GM13976 (cell line): ENCODE measurements at places on chromosomes 3 and 15.

DNA sequence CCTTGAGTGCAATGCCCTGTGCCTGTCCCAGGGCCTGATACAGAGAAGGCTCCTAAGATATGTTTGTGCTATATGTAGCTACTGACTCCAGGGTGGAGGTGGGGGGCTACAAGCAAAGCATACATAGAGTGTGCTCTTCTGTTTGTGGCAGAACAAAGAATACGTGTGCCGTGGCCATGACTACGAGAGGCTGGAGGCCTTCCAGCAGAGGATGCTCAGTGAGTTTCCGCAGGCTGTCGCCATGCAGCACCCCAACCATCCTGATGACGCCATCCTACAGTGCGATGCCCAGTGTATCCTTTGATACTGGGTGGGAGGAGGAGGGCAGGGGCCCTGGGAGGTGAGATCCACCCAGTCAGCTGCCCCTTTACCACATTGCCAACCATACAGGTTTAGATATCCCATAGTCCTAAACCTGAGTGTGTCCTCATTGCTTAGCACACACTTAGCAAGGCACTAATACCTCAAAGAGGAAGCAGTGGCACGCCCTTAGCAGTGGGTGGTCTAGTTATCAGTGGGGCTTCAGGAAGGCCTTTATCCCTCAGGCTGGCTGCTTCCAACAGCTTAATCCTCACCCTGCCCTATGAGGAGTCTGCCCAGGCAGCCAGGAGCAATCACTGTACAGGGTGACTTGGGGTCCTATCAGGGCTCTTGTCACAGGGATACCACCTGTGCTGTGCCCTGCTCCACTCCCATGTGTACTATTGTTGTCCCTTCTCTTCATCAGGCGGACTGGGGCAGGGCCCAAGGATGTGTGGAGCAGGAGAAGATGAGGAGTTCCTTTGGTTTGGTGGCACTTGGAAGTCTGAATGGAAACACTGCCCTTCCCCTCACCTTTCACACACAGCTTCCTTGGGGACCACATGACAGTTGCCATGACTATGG is 30.1 kb upstream of the MANF start:
- no peak for DNase-seq

DNA sequence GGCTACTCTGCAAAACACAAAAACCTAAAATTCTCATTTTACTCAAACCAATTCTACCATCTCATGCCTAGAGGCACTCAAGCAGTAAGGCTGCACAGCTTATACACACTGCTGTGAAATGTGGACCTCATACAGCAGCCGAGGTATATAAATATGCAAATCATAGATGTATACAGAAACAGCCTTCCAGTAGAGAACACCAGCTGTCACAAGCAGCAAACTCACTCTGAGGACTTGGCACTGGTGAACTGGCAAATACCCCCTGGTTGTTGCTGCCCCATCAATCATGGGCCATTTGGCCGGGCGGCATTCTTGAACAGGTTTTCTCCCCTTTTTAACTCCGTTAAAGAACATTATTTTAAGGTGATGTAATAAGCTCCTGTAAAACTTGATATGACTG is 378.0 kb downstream of the LSAMP start:
- DNase-seq: no peak

GRCh38 chr15:83372434-83372891 is 74.7 kb upstream of the SH3GL3 start:
- DNase-seq: no peak

DNA sequence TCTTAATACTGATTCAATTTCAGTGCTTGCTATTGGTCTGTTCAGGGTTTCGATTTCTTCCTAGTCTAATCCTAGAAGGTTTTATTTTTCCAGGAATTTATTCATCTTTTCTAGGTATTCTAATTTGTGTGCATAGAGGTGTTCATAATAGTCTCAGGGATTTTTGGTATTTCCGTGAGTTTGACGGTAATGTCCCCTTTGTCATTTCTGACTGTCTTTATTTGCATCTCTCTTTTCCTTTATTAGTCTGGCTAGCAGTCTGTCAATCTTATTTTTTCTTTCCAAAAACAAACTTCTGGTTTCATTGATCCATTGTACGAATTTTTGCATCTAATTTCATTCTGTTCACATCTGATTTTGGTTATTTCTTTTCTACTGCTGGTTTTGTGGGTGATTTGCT is 35.2 kb upstream of the CD200R1L start:
- no peak for DNase-seq

- DNase-seq: no peak
Observed at GRCh38 chr15:57031605-57032004, 113.2 kb downstream of the TCF12 start.

- DNase-seq: no peak
Observed at GRCh38 chr3:111764645-111765091, 94.4 kb upstream of the PHLDB2 start.

GRCh38 chr15:59174835-59175831 is 31.5 kb upstream of the LDHAL6B start:
- peak; percentile 58 for DNase-seq

DNA sequence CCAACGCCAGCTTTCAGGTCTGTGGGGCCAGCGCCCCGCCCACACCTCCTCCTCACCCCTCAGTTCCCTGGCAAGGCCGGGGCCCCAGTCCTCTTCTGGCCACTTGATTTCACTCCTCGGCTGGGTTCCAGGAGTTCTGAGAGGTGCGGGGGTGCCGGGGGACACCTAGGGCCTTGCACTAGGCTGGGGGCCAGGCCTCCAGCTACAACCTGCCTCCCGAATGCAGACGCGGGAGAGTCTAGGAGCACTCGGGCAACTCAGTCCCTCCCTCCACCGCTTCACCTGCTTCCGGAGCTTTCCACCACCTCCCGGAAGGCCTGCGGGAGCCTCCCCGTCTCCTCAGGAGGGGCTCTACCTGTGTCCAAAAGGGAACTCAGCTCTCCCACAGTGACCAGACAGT is 35.6 kb downstream of the TNK2 start:
- DNase-seq: no peak

- DNase-seq: no peak
Observed at GRCh38 chr3:133531981-133532380, 41.5 kb upstream of the CDV3 start.

DNA sequence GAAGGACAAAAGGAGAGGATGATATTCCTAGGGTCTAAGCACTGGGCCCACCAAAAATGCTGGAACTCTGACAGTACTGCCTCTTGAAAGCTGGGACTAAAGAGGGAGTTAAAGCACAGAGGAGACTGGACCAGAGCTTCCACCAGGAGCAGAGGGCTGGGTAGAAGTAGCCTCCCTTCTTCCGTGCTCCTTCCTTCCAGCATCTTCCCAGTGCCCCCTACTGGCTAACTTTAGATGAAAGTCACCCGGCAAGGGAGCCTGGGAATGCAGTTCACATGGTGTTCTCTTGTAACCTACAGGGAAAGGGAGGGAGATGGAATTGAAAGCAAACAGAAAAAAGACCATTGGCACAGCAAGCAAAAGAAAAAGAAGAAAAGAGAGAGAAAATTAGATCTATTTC is 106.1 kb upstream of the COL8A1 start:
- DNase-seq: peak; percentile 20

DNA sequence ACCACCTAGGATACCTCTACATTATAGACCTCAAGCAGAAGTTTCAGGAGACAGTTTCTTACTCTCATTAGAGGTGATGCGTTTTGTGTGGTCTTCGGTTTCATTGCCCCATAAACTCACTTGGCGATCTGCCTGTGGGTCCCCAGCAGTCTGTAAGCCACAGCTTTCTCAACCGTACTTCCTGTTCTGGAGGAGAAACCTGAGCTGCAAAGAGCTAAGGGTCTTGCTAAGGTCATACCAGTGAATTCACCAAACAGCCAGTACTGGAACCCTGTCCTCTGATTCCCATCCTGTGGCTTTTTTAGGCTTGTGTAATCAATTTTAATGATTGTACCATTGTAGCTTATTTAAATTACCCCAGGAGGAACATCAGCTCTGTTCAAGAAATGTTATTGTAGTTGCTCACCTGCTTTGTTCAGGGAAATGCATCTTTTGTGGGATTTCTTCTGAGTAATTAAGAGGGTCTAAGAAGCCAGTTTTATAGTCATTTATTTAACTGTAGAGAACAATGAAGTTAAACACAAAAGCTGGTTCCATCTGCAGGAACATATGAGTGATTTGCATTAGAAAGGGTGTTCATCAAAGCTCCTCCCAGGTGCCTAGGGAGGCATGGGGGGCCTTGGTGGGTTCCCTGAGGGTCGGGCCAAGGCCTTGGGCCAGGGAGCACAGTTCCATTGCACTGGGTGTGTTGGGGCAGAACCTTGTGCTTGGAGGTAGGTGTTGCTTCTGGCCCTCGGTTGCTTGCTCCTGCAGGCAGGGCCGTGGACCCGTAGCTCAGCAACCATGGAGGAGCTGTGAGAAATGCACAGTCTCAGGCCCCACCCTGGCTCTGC is 69.6 kb downstream of the APBA2 start:
- DNase-seq: no peak

GRCh38 chr15:83322061-83322460 is 37.6 kb upstream of the BNC1 start:
- no peak for DNase-seq

DNA sequence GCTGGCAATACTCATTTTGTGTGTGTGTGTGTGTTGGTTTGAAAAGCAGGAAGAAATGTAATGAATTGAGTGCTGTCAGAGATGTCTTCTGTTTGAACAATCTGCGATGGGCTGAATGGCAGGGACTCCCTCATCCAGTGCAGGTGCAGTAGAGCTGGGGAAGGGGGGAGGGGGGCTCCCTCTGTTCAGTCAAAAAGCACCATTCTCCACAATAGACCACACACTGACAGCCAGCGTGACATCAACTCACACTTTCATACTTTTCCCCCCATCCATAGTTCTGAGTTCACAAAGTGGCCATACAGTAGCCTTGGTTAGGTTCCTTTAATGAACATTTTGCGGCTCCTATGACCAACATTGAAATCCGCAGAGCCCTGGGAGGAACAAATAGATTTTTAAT is 10.4 kb downstream of the SOX2 start:
- no peak for DNase-seq
